ENCODE measurements at places on chromosomes 12 and 14.

GRCh38 chr14:54640506-54640905 is 73.6 kb downstream of the SAMD4A start:
- no peak for DNase-seq

DNA sequence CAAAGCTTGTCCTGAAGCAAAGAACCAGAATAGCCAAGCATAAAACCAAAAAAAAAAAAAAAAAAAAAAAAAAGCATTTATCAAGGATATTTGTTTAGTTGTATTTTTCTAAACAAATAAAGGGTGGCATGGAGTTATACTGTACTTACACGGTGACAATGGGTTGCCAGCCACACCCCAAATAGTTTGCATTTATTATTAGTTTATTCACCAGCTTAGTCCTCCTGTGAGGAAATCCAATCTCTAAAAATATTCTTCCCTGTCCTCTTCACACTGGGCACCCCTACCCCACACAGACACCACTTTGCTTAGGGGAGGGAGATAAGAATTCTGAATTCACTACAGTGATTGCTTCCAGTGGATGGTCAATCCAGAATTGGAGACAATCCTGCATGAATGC is 18.9 kb downstream of the PLEKHG7 start:
- no peak for DNase-seq

DNA sequence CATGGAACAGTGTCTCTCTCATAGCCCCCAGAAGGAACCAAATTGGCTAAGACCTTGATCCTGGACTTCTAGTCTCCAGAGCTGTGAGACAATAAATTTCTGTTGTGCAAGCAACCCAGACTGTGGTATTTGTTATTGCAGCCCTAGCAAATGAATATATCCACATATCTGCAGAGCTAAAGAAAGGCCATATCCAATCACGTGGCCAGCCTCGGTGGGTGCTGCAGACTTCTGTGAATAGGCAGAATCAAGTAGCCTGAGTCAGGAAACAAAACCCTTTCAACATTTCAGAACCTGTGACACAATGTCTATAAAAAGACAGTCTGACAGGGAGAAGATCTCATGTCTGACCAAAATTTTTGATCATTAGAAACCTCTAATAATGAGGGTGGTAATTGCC is 71.0 kb upstream of the CPM start:
- no peak for DNase-seq

GRCh38 chr14:72562300-72562699 is 331.6 kb downstream of the DPF3 start:
- no peak for DNase-seq

- no peak for DNase-seq
These were observed 68.9 kb upstream of the CISTR start for GRCh38 chr12:53820514-53821306.

GRCh38 chr12:75892731-75893408 is 138.7 kb downstream of the PHLDA1 start:
- no peak for DNase-seq

GRCh38 chr12:25581067-25581466 is 28.0 kb upstream of the LMNTD1 start:
- DNase-seq = no peak

- DNase-seq = no peak
These were observed 334.6 kb upstream of the FKBP4 start for GRCh38 chr12:2460051-2460670.

- DNase-seq = no peak
These were observed 1.3 kb downstream of the BDKRB2 start for GRCh38 chr14:96205978-96206360.

All from WTC11 (cell line).